ENCODE measurements at places on chromosomes 6 and 20.
A peak's percentile ranks its signal among the peaks of the same experiment; 100 is the strongest.

DNA sequence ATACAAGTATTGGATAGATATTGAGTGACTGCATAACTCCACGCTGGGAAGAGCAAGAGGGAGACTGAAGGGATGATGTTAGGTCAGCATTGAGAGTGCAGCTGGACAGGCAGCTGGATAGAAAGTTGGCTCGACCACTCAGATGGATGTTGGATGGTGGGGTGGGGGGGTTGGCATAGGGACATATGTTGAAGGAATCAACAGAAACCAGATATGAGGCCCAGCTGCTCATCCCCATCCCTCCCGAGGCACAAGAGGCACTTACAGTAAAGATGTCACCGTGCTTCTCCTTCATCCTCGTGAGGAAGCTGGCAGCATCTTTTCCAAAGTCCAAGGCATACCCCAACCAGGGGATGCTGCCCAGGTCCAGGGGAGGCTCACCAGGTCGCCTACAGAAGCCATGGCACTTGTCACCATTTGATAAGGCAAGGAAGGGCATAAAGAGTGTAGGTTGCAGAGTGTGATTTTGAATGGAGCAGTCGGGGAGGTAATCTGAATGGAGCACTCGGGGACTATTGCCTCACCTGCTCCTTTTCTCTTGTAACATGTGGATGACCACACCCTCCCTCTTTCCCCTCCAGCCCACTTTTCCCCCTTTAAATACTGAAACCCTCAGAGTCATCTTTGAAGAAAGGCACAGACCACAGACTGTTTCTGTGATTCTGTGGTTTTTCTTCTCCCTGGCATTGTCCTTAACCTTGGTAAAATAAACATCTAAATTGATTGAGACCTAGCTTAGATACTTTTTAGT, 18.0 kb downstream of the PTGIS start:
- no peak for ATAC-seq

DNA sequence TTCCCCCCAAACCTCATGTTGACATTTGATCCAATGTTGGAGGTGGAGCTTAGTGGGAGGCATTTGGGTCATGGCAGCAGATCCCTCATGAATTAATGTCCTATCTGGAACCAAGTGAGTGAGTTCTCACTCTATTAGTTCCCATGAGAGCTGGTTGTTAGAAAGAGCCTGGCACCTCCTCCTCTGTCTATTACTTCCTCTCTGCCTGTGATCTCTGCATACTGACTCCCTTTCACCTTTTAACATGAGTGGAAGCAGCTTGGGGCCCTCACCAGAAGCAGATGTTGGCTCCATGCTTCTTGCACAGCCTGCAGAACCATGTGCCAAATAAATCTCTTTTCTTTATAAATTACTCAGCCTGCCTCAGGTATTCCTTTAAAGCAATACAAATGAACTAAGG, 127.3 kb upstream of the RALGAPA2 start:
- no peak for ATAC-seq

GRCh38 chr6:41051873-41052272, 1.1 kb upstream of the APOBEC2 start:
- ATAC-seq, result no peak

DNA sequence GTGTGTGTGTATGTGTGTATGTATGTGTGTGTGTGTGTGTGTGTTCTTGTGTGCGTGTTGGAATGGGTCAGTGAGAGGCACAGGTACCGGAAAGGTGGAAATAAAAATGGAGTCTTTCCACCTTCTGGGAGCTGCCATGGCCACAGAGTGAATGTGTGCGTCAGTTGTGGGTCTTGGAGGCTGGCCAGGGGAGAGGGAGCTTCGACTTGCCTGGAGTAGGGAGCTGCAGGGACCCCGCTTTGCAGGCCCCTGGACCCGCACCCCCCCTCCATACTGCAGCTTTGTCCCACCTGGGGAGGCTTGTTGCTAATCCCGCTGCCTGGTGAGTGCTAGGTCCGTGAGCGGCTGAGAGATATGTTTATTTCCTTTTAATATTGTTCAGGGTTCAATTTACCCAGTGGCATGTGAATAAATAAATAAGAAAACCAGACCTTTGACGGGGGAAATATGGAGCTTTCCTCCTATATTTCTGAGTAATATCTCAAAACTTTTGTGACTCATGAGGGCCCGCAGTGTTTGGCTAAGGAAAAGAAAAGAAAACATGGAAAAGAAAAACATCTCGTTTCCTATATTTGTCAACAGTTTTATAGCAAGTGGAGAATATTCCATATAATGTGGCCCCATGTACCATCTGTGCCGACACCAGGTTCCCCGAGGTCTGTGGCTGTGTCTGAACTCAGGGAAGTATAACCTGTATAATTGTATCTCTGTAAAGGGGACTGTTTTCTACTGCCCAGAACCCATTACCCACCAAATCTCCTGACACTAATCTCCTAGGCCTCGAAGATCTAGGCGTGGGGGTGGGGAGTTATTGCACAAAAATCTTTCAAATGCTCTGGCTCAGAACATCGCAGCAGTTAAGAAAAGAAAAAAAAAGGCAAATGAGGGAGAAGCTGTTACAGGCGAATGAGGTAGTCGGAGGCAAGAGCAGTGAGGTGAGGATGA, 24.6 kb upstream of the CCDC167 start:
- ATAC-seq, result no peak

- ATAC-seq, result peak; percentile 56
Measured at GRCh38 chr6:116580198-116580597, 8.9 kb downstream of the RWDD1 start.

- ATAC-seq, result no peak
Measured at GRCh38 chr6:119209452-119210205, 131.2 kb upstream of the FAM184A start.

DNA sequence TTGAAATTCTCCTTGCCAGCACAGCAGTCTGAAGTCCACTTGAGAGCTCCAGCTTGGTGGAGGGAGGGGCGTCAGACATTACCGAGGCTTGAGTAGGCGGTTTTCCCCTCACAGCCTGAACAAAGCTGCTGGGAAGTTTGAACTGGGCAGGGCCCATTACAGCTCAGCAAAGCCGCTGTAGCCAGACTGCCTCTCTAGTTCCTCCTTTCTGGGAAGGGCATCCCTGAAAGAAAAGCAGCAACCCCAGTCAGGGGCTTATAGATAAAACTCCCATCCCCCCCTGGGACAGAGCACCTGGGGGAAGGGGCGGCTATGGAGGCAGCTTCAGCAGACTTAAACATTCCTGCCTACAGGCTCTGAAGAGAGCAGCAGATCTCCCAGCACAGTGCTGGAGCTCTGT, 325.3 kb downstream of the GJA1 start:
- ATAC-seq, result no peak

GRCh38 chr6:124573953-124574352, 388.3 kb upstream of the RNF217 start:
- ATAC-seq, result no peak

DNA sequence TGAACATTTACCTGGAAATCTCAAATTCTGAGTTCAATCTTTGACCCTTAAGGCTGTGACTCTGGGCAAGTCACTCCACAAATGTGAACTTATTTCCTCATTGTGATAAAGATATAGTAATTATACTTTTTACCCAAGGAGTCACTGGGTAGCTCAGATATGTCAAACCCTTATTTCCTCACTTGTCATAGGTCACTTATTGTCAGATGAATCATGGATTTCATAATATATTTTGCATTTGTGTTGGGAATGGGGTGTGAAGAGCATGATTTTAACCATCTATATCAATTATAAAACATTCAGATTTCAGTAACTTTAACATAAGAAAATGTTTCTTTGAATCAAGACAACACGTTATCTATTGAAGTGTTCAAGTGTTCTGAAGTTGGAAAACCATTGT, 3.7 kb upstream of the CARMIL1 start:
- no peak for ATAC-seq

DNA sequence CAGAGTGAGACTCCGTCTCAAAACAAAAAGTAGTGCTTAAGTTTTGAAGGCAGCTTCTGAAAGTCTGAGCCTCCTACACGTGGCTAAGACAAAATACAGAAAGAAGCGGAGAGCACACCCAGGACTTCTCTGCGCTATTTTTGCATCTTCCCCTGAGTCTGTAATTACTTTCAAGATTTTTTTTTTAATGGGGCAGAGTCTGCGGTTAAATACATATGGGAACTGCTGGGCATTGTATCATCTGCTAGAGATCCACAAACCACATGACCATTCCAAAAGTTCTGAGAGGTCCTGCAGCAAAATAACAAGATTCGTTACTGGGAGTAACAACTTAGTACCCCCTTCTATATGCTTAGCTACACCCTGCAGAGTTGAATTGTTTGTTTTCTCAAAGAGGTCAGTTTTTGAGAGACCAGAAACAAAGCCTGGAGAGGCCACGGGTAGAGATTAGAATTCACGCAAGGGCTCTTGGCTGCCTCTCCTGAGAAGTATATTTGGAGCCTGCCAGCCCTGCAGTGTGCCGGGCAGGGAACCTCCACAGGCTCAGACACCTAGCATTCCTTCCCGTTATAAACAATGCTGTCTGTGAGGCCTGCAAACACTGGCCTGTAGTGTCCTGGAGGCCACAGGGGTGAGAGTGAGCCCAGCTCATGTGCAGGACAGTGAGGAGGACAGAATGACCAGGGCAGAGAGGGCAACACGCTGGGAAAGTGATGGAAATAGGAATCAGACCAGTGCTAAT, 48.2 kb upstream of the FAM50B start:
- ATAC-seq, result no peak

DNA sequence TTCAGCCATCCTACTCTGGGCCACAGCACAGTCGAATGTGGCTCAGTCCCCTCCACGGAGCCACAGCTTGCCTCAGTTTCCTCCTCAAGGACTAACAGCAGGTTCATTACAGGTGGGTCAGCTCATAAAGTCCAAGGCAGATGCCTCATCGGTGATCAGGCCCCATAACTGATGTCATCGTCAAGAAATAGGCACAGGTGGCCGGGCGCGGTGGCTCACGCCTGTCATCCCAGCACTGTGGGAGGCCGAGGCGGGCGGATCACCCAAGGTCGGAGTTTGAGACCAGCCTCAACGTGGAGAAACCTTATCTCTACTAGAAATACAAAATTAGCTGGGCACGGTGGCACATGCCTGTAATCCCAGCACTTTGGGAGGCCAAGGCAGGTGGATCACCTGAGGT, 3.4 kb downstream of the UCKL1 start:
- no peak for ATAC-seq

GRCh38 chr6:114195631-114196403, 147.0 kb downstream of the HS3ST5 start:
- ATAC-seq, result no peak

DNA sequence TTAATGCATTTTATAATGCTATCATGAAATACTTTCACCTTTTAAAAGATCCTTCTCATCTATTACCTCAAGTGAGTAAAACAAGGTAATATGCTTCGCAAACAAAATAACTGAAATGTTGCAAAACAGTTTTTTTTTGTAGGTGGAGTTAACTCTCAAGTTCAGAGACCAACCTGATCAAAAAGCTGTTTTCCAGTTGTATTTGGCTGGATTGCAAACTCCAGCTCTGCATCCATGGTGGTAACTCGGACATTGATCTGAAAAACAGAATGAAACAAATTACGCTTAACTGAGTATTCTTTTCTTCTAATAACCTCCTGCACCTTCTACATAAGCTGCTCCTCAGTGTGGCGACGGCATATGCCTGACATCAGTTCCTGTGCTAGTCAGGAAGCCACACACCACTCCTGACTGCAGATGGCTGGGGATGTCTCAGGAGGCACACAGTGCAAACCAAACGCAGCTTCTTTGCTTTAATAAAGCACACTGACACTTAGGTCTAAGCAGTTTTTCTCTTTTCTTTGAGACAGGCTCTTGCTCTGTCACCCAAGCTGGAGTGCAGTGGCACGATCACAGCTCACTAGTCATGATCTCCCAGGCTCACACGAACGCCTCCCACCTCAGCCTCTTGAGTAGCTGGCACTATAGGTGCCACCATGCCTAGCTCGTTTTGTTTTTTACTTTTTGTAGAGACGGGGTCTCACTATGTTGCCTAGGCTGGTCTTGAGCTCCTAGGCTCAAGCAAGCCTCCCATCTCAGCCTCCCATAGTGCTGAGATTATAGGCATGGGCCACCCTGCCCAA, 29.9 kb downstream of the EZR start:
- no peak for ATAC-seq

DNA sequence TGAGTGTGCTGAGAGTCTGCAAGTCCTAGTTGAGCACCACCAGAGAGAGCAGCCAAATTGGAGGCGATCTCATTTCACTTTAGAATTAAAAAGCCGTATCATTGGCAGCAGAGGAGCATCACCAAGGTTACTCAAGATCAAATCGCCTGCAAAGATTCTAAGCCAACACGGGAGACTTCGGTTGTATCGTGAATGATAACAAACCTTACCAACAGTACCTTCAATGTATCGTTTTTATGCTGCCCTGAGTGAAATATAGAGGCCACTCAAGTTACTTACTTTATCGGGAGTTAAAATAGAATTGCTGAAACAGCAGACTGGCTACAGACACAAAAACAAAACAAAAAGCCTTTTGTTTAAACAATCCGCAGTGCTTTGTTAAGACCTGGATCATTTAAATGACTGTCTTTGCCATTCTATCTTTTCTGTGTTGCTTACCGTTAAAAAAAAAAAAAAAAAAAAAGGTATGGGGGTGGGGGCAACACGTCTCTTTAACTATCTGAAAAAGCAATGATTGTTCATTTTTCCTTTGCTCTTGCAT, 14.2 kb downstream of the NHSL1 start:
- ATAC-seq, result no peak

DNA sequence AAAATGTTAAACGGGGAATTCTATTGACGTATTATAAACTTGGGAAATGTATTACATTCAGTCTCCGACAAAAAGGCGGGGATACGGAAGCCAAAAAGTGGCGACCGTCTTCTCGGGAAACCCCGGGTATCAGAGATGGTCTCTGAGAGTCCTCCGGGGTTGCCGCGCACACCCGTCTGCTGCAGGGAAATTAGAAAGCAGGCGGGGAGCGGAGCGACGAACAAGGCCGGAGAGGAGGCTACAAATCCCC, 1.5 kb downstream of the SALL4 start:
- peak; percentile 33 for ATAC-seq

DNA sequence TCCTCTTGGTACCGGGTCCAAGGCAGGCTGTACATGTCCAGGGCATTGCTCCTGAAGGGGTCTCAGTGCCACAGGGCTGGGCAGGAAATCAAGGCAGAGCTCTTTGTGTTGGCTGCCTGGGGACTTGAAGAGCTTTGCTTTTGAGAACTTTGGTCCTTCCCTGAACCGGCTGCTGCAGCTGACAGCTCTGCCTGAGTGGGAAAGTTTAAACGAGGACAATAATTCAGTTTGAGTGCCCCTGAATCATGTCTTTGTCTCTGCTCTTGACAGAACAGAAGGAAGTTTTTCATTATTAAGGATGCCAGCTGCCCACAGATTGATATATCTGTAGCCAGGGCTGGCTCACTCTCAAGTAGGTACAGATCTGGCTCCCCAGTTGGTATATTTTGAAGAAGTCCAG, 56.1 kb downstream of the ANKRD6 start:
- no peak for ATAC-seq

Data from SK-N-SH treated with all-trans-retinoic acid at 6 μM for 48 hours (cell line).